ENCODE measurements at places on chromosomes 6 and 20.

GRCh38 chr6:144637541-144637940 lies 352.4 kb downstream of the UTRN start:
- no peak for DNase-seq

DNA sequence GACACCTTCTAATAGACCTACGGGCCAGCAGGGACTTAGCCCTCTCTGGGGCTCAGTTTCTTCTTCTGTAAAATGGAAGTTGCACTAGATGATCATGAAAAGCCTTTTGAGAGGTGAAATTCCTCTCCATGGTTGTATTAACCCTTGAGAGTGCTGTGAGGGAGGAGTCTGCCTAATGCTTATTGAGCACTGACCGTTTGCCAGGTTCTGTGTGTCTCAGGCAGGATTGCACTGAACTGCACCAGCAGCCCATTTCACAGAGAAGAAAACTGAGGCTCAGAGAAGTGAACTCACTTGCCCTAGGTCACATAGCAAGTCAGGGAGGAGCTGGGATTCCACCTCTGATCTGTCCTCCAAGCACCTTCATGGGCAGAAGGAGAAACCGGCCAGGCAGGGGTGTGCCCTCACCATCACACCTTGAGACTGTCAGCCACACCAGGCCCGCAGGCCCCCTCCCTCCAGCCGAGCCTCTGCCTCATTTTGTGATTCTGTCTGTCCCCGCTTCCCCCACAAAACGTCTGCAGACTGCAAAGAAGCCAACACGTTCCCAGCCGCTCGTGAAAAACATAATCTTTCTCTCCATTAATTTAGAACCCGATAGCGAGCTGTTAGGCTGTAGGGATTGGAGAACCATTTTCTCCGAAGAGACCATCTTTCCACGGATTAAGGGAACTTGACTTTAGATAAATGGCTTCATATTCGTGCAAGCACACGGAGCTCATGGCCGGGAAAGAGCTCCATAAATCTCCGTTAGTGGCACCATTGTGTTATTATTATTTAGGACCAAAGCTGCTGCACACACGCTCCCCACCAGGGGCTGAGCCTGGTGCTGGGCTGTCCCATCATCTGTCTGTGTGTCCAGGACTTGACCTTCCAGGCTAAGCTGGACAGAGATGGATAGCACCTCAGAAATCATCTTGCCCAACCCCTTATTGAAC lies 46.0 kb downstream of the KIAA1755 start:
- no peak for DNase-seq

DNA sequence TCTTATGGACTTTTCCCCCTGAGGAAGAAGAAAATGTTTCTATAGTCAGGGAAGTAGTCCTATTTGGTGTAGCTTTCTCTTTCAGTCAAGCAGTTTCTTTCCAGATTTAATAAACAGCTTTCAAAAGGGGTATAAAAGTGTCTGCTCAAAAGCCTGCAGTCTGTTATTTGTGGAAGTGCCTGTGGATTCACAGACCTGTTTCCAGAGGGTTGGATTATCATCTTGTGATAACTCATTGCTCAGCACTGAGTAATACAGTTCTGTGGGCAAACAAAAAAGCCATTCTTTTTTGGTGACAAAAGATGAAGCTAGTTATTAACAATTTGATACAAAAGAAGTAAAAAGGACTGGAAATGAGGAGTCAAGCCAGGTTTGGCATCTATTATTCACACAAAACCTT lies 358.2 kb upstream of the ID4 start:
- peak; percentile 40 for DNase-seq

GRCh38 chr20:20821484-20822260 lies 109.2 kb upstream of the RALGAPA2 start:
- no peak for DNase-seq

DNA sequence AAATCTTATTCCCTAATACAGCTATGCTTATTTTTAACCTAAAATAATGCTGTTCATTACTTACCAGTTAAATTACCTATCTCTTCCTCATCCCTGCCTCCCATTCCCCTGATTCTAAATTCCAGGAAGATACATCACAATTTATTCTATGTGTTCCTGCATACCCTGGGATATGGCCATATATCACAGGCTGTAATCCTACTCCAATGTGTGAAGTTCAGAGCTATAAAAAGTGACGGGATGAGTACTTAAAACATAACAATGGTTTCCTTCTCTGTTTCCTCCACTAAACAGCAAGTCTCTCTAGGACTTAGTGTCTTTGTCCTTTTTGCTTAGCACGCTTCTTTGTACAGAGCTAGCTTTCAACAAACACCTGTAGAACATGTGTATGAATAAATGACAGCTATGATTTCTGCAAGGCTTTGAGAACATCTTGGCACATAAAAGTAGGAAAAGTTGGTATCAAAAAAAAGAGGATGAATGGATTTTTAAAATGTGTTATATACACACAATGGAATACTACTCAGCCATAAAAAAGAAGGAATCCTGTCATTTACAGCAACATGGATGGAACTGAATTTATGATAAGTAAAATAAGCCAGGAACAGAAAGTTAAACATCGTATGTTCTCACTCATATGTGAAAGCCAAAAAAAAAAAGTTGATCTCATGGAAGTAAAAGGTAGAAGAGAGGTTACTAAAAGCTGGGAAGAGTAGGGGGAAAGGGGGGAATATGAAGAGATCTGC lies 45.8 kb downstream of the SESN1 start:
- no peak for DNase-seq

- DNase-seq = no peak
Observed at GRCh38 chr6:41637194-41638001, 870 bp upstream of the MDFI start.

GRCh38 chr6:98200084-98200483 lies 634.3 kb upstream of the POU3F2 start:
- DNase-seq = no peak

DNA sequence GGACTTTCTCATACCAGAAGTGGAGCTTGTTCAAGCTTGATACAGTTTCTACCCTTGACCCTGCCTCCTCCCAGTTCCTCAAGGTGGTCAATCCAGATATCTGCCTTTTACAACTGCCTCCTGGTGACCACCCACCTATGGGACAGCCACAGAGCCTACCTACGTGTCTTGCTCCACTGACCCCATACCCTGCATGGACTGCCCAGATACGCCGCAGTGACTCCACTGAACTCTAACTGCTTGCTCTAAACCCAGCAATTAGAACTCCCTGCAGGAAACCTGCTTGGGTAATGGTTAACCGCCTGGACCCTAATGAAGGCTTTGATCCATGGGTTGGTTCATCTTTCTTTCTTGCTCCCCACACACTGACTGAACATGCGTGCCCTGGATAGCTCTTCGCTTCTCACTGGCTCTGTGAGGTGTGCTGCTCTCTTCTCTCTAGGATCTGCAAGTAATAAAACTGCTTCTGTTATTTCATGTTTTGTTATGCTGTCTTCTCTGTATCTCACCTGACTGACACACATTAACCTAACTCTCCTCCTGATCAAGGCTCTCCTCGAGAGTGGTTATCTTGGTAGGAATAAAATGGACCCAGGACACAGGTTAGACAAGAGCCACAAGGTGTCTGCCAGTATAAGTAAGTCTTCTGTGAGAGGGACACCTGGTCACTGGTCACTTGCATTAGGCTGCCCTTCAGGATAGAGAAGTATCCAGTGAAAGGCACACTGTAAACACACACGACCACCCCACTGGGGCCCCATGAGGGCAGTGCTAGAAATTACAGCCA lies 79.2 kb downstream of the CHD6 start:
- DNase-seq = no peak

- no peak for DNase-seq
Observed at GRCh38 chr6:7546020-7546369, 4.5 kb downstream of the DSP start.

DNA sequence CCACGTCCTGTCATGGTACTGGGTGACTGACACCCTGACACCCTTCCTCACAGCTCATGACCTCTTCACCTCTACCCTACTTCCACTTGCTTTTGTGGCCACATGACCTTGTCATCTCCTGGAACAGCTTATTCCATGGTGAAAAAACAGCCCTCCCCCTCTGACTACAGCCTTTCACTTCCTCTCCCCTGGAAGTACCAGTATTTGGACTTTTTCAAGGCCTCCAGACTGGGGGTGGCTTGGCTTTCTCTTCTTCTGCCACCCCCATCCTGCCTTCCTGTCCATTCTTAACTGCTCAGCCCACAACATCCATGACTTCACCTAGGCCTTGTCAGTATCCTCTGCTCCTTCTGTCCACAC lies 168.4 kb downstream of the CARMIL1 start:
- no peak for DNase-seq

DNA sequence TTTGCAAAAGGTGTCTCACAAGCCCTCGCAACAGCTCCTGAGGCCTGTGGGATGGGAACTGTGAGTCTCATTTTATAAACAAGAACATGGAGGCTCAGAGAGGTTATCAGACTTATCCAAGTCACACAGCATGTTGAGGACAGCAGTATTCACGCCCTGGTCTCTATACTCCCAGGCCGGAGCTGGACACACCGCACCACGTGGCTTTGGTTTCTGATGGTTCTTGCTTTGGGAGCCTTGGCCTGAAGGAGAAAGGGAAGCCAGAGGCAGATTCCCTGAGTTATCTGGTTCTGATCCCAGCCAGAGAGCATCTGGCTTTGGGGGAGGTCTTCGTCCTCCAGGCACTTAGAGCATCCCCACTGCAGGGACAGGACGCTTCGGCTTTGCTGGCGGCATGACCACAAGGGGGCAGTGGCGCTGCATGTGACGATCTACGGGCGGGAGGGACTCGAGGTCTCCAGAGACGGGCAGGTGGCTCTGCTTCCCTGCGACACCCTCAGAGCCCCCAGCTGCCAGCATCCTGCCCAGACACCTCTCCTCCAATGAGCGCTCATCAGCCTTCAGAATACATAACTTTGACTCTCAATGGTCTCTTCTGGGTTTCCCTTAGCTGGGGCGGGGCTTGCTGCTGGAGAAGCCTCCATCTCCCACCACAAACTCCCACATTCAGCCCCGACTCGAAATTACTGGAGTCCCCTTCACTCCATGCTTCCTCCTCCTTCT lies 51.4 kb upstream of the SAYSD1 start:
- peak; percentile 91 for DNase-seq

DNA sequence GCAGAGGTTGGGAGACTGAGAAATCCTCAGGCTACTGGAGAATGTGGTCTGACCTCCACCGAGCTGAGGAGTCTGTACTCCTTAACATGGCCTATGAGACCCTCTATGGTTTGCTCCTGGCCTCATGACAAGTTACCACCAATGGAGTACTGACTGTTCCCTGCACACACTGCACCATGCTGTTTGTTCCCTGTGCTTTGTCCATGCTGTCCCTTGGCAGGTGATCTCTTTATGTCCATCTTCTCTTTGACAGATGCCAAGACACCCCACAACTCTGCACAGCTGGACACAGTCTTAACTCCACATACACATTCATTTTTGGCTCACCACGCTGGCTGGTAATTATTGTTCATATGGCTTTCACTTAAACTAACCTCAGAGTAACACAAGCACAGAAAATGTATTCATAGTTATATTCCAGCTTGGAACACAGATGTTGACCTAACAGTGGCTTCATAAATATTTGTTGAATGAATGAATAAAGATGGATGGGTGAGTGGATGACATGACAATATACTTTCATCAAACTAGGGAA lies 258.0 kb downstream of the ATXN1 start:
- no peak for DNase-seq

DNA sequence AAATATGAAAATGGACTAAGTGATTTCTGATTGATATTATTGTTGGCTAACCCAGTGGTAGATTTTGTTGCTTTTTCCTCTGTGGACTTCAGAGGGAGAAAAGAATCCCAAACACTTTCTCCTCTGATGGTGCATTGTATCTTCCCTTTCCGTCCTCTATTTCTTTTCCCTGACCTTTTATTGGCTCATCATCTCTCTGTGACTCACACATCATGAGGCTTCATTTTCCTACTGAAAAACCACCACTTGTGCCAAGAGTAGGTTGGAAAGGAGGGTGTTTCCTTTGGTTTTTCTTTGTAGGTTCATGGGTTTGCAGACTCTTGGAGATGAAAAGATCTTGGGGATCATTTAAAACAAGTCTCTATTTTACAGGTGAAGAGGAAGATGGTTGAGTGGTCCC lies 311.7 kb upstream of the JAG1 start:
- DNase-seq = no peak

DNA sequence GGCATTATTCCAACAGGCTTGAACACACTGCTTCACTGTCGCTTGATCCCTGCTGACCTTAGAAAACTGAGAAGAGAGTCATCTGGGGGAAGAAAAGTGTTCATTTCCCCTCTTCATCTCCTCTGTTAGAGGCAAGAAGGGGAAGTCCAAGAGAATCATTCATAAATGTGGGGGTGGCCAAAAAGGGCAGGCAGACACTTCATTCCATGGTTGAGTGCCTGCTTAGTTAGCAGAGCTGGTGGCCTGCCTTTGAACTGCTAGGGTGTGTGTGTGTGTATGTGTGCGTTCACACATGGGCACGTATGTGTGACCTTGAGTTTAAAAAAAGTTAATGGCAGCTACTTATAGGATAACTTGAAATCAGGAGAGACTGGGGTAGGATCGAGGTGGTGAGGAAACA lies 39.4 kb upstream of the RFPL4B start:
- DNase-seq = no peak

Data from eye (tissue), 1 donor.